ENCODE measurements at places on chromosomes 5 and 9. TPM values are rescaled to one million over a fixed set of nuclear protein-coding genes. Genes with fewer than 3 reads are reported as not detected.

DNA sequence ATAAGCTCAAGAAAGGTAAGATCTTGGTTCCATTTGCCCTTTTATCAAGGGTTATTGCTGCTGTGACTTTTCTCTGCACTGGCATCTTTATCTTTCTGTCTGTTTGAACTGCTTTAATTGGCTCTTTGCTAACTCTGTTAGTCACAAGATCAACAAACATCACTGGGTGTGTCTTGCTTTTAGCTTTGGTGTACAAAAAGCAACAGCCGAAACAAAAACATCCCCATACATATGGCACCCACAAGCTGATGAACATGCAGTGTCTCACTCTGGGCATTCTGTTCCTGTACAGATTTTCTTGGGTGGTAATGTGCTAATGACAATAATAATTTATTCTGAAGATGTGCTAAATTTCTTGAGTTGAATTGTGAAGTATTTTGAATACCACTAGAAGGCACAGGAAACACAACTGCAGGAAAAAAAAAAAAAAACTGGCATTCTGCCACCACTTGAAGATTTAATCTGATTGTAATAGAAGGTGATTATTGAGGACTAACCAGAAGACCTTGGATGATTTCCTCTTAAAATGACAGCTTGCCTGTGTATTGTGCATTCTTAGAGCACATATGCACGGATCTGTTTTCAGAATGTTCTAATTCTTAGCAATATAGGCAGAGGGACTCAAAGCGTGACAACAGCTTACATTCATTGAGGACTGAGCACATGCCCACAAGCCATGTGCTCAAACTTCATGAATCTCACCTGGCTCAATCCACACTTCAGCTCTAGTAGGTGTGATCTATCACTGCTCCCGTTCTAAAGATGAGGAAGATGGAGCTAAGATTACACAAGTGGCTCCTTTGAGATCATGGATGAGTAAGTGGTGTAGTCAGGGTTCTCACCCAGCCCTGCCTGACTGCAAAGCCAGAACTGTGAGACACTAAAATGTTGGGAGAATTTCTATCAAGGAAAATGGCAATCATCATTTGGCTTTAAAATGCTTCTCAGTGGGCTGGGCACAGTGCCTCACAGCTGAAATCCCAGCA, 96.4 kb downstream of the EBF1 start:
- H3K36me3 ChIP-seq = no peaks in the 10 kb centered on the region
- DNase-seq = no peak
- peak overlapping the region; percentile 2 for H3K4me3 ChIP-seq

GRCh38 chr5:55159763-55160492, at the start of gene GPX8:
Gene GPX8 (plus strand): TSS chr5:55160171. CDS start chr5:55160193, 22 bp downstream.
- DNase-seq = peak; percentile 58
- H3K4me3 ChIP-seq = no peak within 1 kb of the TSS
- H3K4me1 ChIP-seq = no peaks in the 10 kb centered on the region

DNA sequence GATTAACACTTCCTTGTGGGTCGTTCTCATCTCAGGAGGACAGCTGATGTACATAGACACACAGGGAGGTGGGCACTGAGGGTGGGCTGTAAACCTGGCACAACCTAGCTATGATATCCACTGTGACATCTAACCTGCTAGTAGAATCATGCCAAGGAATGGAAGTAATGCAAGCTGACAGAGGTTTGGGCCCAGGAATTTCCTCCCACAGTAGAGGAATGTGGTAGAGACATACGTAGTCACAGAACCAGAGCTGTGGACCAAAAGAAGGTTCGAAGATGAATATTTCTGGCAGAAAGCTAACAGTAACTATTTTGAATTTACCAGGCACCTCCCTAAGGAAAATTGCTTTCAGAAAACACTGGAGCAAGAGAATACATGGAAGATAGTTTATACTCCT, 15.2 kb upstream of the DNAJC25 start:
- H3K36me3 ChIP-seq = no peaks in the 10 kb centered on the region
- no peak overlapping the region for H3K4me3 ChIP-seq
- no peak for DNase-seq
- H3K4me1 ChIP-seq = no peaks in the 10 kb centered on the region
- H3K27me3 ChIP-seq = no peaks in the 10 kb centered on the region

DNA sequence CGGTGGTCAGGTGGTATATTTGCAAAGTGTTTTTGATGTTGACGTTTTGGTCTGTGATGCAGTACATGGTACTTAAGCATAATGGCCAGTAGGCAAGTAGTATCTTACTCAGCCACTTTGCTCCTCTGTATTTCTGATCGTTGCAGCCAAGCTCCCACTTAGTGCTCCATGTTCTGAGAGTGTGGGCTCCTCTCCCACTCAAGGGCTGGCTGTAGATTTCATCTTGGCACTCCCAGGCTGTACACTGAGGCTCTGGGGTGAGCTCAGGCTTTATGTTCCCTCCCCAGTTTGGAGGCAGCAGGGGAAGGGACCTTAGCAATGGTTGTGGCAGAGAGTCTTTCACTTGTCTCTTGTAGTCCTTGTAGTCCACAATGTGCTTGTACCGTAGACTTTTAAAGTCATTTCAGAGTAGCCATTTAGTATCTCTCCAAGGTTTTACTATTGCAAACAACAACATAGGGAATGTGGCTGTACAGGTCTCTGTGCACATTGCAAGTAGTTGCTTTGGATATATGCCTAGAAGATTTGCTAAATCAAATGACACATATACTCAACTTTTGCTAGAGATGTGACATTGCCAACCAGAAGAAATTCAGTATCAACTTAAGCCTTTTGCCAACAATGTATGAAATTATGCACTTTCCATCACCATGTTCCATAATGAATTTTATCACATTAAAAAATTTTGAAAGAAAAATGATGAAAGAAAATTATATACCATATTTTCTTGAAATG, 304.3 kb upstream of the CTNND2 start:
- H3K4me1 ChIP-seq = no peaks in the 10 kb centered on the region
- H3K36me3 ChIP-seq = no peaks in the 10 kb centered on the region
- no peak for DNase-seq
- no peaks in the 10 kb centered on the region for H3K27me3 ChIP-seq
- H3K4me3 ChIP-seq = no peak overlapping the region

DNA sequence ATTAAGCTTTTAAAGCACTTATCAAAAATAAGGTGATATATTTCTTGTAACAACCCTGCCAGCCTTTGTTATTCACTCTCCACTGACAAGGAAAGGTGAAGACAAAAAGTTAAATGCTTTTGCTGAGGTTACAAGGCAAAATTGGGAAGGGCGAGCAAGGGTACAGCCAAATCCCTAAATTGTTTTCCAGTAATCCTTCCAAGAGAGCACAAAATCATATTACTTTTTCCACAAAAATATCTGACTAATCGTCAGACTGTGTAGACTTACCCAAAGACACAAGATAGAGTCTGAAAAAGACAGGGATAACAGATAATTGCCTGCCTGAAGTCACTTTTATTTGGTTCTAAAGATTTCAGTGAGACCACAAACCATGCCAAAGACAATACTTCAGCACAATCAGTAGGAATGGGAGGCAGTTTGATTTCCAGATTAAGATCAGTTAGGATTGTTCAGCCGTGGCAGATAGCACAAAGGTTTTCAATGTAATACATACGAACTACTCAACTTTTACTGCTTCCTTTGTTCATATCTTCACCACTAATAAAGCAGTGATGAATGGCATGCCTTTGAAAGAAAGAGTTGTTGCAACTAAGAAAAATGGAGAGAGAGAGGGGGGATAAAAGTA, 383.8 kb upstream of the TUSC1 start:
- H3K4me3 ChIP-seq = no peak overlapping the region
- no peaks in the 10 kb centered on the region for H3K4me1 ChIP-seq
- no peaks in the 10 kb centered on the region for H3K27me3 ChIP-seq
- no peak for DNase-seq

DNA sequence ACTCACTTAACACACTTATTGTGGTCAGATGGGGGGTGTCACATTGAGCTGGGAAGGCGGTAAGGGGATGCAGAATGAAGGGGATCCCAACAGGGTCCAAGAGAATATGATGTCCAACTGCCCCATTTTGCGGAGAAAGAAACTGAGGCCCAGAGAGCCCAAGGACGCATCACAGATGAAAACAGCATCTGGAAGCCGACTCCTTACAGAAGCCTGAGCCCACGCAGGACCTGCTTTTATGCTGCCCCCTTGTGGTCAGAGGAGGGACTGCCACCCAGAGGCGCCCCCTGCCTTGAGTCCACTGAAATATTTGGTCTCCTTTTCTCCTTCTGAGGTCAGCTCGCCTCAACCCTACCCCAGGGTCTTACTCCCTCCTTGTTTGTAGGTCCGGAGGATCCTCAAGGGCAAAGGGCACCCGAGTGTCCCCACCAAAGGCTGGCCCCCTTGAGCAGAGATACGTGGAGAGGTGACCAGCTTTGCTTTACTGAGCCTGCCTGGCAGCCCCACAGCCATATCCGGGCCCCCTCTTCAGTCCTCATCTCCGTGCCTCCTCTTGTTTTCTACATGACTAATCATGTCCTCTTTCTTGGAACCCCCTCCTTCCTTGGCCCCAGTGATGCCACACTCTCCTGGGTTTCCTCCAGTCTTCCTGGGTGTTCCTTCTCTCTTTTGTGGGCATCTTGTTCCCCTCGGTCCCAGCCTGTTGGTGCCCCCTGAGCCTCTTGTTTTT, 30.0 kb upstream of the TTLL11 start:
- no peaks in the 10 kb centered on the region for H3K36me3 ChIP-seq
- DNase-seq = peak; percentile 69
- H3K4me3 ChIP-seq = no peak overlapping the region
- H3K27me3 ChIP-seq = no peaks in the 10 kb centered on the region
- peaks cover 17% of the 10 kb centered on the region for H3K4me1 ChIP-seq

Gene C8G
- 0.96 TPM for polyA plus RNA-seq
